Thymus (tissue), 14 donors: ENCODE measurements at places on chromosomes 1 and 21. TPM values are rescaled to one million over a fixed set of nuclear protein-coding genes. Genes with fewer than 3 reads are reported as not detected.
A peak's percentile ranks its signal among the peaks of the same experiment; 100 is the strongest.

- no peak for DNase-seq
Measured at GRCh38 chr1:227754958-227755357, 19.7 kb downstream of the SNAP47 start.

DNA sequence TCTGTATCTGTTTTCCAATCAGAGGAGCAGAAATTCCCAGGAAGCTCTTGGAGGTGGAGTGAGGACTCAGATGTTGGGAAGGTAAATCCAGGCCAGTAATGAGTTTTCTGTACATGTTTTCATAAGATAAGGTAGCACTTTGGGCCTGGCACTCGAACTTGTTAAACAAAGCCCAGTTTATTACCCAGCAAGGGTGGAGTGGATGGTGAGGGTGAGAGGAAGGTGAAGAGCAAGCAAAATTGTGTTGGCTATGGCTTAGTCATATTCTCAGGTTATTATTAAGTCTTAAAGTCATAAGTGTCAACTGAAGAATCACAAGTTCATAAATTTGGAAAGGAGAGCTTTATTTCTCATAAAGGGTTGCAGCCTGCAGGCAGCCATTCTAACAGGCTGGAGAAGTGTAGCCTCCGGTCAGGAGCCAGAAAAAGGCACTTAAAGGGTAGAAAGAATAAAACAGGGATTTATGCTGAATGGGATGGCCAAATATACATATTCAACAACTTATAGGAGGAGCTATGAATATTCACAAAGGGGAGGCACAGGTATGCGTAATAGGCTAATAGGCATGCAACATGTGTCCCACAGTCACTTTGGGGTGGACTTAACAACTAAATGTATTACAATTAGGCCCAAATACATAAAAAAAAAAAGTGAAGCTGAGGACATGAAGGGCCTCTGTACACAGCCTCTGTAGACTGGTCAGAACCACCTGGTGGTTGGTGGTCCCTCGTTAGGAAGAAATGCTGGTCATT lies 523.9 kb downstream of the LMO4 start:
- no peak for DNase-seq

DNA sequence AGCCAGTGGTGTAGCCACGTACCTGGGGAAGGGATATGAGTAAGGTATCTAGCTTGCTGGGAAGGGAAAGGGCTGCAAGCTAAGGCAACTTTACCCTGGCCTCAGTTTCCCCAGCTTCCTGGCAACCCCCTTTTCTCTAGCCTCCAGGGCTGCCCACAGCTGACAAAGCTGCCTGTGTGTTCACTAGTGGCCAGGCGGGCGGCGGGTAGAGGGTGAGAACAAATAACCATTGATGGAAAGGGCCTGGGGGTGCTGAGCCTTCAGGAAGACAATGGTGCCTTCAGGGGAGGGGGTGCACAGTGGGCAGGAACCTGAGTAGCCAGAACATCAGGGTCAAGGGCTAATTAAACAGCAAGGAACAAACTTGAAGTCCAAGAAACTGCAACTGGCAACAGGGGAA lies 6.1 kb downstream of the CERS2 start:
- DNase-seq: no peak

- DNase-seq: no peak
Measured at GRCh38 chr21:14553422-14553821, 7.3 kb upstream of the SAMSN1 start.

DNA sequence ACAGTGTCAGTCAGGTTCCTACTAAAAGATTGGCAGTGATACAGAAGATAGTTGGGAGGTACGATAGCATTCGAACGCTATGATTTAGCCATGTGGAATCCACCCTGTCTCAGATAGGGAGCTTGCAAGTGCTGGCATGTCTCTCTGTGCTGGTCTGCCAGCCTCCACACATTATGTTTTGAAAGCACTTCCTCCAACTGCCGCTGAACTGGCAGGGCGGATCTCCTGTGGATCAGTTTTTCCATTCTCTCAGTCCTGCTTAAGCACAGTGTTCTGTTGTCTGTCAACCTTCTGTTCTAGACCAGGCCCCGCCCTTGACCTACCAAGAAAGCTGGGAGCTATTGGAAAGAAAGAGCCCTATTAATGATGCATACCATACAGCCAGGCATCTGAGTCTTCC lies 65.5 kb upstream of the PALMD start:
- DNase-seq: no peak

- no peak for DNase-seq
Measured at GRCh38 chr1:192573499-192573898, 2.1 kb upstream of the RGS1 start.

GRCh38 chr1:232922485-232922884 lies 27.9 kb upstream of the NTPCR start:
- DNase-seq: no peak

DNA sequence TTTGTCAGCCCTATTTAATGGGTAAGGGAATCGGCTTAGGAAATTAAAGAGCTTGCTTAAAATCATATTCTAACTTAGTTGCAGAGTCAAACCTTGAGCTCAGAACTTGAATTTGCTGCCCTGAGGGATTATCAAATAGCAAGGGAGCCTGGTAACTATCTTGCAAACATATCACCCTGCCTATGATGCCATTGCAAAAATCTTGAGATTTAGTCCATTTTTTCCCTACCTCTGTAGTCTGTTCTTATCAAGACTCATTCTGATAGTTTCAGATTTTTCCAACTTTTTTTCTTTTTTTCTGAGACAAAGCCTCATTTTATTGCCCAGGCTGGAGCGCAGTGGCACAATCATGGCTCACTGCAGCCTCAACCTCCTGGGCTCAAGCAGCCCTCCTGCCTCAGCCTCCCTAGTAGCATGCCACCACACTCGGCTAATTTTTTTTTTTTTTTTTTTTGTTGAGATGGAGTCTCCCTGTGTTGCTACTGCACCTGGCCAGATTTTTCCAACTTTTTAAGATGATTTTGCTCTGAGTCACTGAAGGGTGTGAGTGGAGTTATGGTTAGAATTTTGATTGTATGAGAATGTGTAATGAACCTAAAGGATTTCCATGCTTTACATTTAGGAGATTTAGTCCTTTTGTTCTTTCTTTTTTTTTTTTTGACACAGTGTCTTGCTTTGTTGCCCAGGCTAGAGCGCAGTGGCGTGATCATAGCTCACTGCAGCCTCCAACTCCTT lies 12.2 kb downstream of the SARS1 start:
- DNase-seq: no peak

DNA sequence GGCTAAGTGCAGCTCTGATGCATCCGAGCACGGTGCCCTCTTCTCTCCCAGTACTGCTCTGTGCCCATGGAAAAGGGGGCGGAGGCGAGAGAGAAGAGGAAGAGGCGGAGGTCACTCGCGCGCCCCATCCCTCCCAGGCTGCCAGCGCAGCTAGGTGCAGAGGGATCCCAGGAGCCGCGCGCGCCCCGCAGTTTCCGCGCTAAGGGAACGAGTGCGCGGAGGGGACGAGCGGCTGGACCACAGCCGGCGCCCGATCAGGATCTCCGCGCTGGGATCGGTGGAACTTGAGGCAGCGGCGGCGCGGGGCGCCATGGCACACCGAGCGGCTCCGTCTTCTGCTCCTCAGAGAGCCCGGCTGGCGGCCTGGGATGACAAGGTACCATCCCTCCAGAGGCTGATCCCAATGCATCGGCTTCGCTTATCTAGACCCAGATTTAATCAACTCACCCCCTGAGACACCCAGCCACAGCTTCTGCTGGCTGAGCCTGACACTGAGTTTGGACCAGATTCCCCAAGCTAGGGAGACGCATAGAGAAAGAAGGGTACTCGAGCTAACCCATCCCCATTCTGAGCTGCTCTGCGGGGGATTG lies at the start of gene PTGFR:
TSS of gene PTGFR (plus strand) at position 114 of the 590 bp plus-strand sequence. CDS start 1,770 bp downstream, outside the sequence.
- no peak for DNase-seq

- DNase-seq: no peak
Measured at GRCh38 chr21:42214921-42215320, 4.0 kb upstream of the ABCG1 start.

GRCh38 chr1:176469450-176470010 lies 6.6 kb downstream of the PAPPA2 start:
- DNase-seq: no peak

- no peak for DNase-seq
Measured at GRCh38 chr21:45850181-45850580, 131.4 kb upstream of the COL6A1 start.

GRCh38 chr1:221688488-221688843 lies 53.4 kb downstream of the DUSP10 start:
- no peak for DNase-seq

- no peak for DNase-seq
Measured at GRCh38 chr1:42576935-42577334, 81.3 kb upstream of the PPIH start.

- DNase-seq: no peak
Measured at GRCh38 chr1:228340686-228341449, 65.8 kb downstream of the TRIM11 start.

GRCh38 chr1:47137198-47137597 lies at the start of gene CYP4A22:
Gene CYP4A22 (plus strand): TSS chr1:47137441. CDS start chr1:47137486, 45 bp downstream.
- DNase-seq: no peak

DNA sequence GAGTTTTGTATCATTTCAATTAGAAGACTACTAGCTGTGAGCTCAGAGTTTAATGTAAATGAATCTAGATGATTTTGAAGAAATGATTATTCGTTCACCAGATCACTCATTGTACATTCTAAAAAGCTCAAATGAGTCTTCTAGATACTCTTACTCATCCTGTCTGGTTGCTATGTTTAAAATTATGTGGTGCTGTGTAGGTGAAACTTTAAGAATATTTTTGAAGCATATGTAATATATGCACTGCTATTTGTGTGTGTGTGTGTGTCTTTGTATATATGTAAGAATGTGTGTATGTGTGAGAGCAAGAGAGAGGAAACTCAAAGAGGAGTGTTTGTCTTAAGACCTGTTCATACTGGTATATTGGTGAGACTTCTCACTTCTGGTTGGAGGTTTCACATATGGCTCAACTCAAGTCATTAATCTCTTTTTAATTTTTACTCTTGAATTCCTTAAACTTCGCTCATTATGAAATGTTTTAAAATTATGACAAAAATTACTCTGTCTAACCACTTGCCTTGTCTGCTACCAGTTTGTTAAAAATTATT lies 8.6 kb upstream of the C1orf105 start:
- DNase-seq: no peak

DNA sequence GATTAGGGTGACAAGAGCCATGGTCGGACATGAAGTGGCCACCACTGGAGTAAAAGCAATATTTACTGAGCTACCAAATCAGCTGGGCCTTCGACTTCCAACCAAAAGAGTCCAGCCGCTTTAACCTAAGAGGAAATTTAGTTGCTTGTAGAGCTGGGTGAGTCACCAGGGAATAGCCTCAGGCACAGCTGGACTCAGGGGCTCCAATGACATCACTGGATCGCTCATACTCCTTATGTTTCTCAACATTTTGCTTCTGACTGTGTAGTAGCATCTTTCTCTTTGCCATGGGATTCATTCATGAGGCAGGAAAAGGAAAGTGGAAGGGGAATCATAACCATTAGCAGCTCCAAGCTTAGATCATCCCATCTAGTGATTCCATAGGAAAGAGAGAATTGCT lies 664.4 kb downstream of the MATN1 start:
- no peak for DNase-seq

DNA sequence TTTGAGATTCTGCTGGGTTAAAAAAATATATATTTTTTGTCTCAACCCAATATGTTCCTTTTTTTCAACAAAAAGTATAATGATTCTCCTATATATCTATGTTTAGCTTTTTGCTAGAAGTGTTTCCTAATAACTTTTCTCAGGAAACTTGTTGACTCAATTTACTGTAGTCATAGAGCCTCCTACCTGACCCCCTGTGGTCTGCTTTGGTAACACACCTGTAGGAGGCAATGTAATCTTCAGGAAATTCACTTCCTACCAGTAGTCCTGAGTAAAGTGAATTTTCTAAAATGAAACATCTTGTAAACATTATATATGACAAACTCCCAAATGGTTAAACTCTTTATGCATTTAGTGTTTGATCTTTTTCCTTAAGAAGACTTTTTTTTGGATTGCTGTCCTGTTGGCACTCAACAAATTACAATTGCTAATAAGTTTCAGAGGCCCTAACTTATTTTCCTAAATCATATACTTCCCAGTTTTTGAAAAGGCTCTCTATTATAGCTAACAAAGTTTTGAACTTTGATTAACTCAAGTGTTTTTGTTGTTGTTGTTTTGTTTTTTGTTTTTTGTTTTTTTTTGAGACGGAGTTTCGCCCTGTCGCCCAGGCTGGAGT lies 118.3 kb downstream of the OLFML2B start:
- peak; percentile 11 for DNase-seq

DNA sequence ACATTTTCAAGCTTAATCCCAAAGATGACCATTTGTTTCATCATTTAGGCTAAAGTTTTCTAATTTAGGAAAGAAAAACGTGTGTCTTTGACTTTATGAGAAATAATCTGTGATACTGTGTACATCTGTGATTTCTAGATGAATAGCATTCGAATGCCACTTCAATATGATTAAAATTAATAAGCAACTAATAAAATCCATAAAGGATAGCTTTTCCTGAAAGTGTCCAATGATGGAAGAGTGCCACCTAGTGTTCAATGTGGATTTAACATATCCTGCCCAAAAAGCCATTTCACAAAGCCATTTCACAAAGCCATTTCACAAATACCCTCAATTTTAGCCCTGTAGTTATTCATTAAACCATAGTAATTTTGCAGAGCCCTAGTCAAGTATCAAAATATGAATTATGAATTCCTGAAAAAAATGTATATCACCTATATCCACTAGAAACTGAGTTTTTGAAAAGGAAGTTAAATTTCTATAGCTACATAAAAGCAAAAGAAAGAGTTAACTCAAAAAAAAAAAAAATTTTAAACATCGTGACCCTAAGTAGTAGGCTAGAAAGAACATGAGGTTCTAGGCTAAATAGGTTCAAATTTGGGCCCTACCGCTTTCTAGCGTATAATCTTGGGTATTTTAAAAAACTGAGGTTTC lies 19.1 kb downstream of the NME7 start:
- peak; percentile 62 for DNase-seq

DNA sequence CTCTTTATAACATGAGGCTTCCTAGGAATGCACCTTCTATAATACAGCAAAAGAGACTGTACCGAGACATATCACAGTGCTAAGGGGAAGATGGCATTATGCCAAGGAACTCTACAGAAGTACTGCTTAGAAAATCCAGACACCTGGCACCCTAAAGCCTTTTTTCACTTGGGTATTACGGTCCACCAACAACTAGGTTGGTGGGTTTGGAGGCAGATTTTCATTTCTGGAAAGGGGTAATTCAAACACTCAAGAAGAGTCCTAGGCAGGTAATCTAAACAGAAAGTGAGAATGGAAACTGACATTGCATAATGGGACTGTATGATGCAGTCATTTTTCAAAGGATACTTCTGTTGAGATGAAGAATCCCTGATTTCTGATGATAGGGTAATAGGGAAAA lies 19.6 kb downstream of the SCMH1 start:
- no peak for DNase-seq

- DNase-seq: no peak
Measured at GRCh38 chr21:36260030-36260787, 59.8 kb upstream of the MORC3 start.

Gene SLC44A5
- total RNA-seq: 0.05 TPM

Gene CRYZ
- 50.9 TPM for total RNA-seq

Gene ESPN
- total RNA-seq: 1.0 TPM

Gene PHTF1
- 6.1 TPM for total RNA-seq

Gene C1orf198
- total RNA-seq: 10.1 TPM

Gene VWA5B1
- total RNA-seq: 0.05 TPM

Gene COL8A2
- total RNA-seq: 11.5 TPM

Gene HENMT1
- 28.3 TPM for total RNA-seq

Gene DIRAS3
- total RNA-seq: 1.2 TPM

Gene C1QB
- total RNA-seq: 118 TPM

Gene USH2A
- 0.09 TPM for total RNA-seq

Gene SELP
- total RNA-seq: 1.0 TPM
